Effector CD8-positive, alpha-beta T cell (primary cell): ENCODE measurements at places on chromosomes 1 and 21.

- no peak for DNase-seq
Measured at GRCh38 chr1:167057241-167057688, 32.9 kb downstream of the GPA33 start.

- no peak for DNase-seq
Measured at GRCh38 chr1:112146201-112146715, 156.8 kb upstream of the KCND3 start.

- DNase-seq: no peak
Measured at GRCh38 chr1:53116307-53116810, 26.1 kb downstream of the SLC1A7 start.

GRCh38 chr1:203437696-203438315, 37.8 kb upstream of the PRELP start:
- DNase-seq: no peak

DNA sequence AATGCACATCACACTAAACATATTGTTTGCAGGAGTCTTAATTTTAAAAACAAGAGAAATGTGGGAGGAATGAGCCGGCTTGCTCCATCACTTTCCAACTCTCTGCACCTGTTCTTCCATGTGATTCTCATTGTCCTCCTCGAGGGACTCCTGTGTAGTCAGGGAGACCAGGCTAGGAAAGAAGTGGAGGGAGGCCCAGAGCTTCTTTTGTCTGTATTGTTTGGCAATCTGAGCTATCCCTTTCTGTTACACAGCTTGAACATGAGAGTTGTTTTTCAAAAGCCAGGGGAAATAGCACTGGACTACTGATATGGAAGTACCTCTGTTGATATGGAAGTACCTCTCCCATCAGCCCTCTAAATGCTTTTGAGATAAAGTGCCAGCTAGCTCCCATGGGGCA, 18.8 kb upstream of the LRRC8D start:
- DNase-seq: no peak

- DNase-seq: no peak
Measured at GRCh38 chr1:211638689-211639101, 36.7 kb downstream of the NEK2 start.

- no peak for DNase-seq
Measured at GRCh38 chr1:167429612-167430011, 88.7 kb downstream of the CD247 start.

GRCh38 chr1:246267896-246268295, 239.2 kb downstream of the SMYD3 start:
- DNase-seq: no peak

DNA sequence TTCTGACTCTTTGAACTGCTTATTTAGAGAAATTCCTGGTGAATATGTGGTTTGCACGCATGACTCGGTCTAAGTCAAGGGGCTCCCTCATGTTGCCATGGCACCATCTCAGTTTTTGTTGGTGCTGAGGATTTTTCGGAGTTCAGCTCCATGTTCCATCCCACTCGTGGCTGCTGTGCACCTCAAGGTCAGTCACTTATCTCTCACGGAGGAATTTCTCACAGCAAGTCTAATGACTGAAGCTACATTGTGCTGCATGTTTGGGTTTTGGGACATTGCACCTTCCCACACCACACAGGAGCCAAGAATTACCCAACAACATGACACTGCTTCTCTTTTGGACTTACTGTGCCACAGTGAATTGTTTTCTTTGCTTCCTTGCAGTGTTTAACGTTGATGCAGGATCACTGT, 269.9 kb downstream of the NCAM2 start:
- no peak for DNase-seq

DNA sequence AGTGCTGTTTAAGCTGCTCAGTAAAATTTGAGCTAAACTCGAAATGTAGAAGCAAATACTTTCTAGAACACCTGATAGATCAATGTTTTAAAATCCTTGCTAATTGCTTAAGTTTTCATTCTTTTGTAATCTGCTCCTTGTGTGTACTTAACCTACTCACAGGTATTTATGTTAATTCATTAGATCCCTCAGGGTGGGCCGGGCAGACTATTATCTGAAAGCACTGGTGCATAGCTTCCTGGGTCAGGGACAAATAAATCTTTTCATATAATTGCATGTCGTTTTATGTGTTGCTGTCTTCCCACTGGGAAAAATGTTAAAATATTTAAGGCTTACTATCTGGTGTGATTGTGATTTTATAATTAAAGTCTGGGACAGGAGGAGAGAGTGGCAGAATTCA, 440.5 kb downstream of the SMYD3 start:
- DNase-seq: no peak

GRCh38 chr1:173093691-173094445, 43.1 kb upstream of the TNFSF18 start:
- DNase-seq: no peak
